ENCODE measurements at places on chromosomes 1 and 21. TPM values are rescaled to one million over a fixed set of nuclear protein-coding genes. Genes with fewer than 3 reads are reported as not detected.
A peak's percentile ranks its signal among the peaks of the same experiment; 100 is the strongest.

DNA sequence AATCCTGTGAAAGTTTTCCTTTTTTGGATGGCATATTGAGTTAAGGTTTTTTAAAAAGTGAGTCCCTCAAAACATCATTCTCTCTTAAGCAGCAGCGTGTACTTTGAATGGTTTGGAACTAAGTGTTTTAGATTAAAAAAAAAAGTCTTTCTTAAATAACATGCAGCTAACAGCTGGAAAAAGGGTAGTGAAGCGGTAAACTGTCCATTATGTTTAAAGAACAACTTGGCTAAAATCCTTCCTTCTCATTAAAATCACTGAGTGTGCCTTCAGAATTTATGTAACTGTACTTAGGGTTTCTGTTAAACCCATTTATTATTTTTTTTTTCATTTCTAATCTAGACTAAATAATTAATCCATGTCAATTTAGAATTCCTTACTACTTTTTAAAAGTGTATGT is 254.2 kb upstream of the ADAMTS5 start:
- no peaks in the 10 kb centered on the region for H3K27me3 ChIP-seq
- no peaks in the 10 kb centered on the region for H3K36me3 ChIP-seq
- DNase-seq, result no peak
- no peak overlapping the region for H3K4me3 ChIP-seq
- H3K27ac ChIP-seq, result no peak overlapping the region

DNA sequence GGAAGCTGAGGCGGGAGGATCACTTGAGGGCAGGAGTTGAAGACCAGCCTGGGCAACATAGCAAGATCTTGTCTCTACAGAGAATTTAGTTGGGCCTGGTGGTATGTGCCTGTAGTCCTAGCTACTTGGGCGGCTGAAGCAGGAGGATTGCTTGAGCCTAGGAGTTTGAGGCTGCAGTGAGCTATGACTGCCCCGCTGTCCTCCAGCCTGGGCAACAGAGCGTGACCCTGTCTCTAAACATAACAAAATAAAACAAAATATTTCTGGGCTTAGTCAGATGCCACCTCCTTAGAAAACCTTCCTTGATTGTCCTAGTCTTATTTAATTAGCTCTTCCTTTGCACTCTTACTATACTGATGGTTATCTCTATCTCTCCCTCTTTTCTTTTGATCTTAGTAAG is 8.5 kb downstream of the TGFB2 start:
- peaks cover 50% of the 10 kb centered on the region for H3K4me1 ChIP-seq
- no peak overlapping the region for H3K4me3 ChIP-seq
- H3K27me3 ChIP-seq, result no peaks in the 10 kb centered on the region
- H3K27ac ChIP-seq, result no peak overlapping the region
- DNase-seq, result no peak

- H3K4me1 ChIP-seq, result peaks cover 30% of the 10 kb centered on the region
- no peak overlapping the region for H3K4me3 ChIP-seq
- H3K27ac ChIP-seq, result no peak overlapping the region
- no peak for DNase-seq
Measured at GRCh38 chr1:55321942-55322341, 106.8 kb upstream of the USP24 start.

- H3K27me3 ChIP-seq, result no peaks in the 10 kb centered on the region
- H3K27ac ChIP-seq, result no peak overlapping the region
- H3K36me3 ChIP-seq, result no peaks in the 10 kb centered on the region
- no peak for DNase-seq
Measured at GRCh38 chr1:107467286-107467685, 326.4 kb downstream of the NTNG1 start.

- no peaks in the 10 kb centered on the region for H3K36me3 ChIP-seq
- H3K4me1 ChIP-seq, result peaks cover 4% of the 10 kb centered on the region
- H3K4me3 ChIP-seq, result no peak overlapping the region
- peaks cover 12% of the 10 kb centered on the region for H3K27me3 ChIP-seq
- no peak overlapping the region for H3K27ac ChIP-seq
- no peak for DNase-seq
Measured at GRCh38 chr1:16438924-16439323, 1.6 kb upstream of the NECAP2 start.

Gene LCE5A
- total RNA-seq, result not detected

GRCh38 chr1:179353546-179353945 is 12.2 kb upstream of the AXDND1 start:
- H3K4me1 ChIP-seq, result no peaks in the 10 kb centered on the region
- no peak overlapping the region for H3K27ac ChIP-seq
- H3K36me3 ChIP-seq, result no peaks in the 10 kb centered on the region
- H3K4me3 ChIP-seq, result no peak overlapping the region
- DNase-seq, result no peak

DNA sequence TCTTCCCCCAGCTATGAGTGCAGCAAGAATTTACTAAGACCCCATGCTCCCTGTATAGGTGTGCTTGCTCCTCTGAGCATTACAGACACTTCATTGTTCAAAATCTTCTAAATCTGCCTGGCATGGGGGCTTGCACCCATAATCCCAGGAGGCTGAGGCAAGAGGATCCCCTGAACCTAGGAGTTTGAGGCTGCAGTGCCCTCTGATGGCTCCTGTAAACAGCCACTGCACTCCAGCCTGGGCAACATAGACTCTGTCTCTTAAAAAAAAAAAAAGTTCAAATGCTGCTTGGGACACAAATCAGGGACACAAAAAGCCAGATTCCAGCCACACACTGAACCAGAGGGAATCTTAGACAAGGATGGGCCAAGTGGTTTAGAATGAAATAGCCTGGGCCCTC is 3.4 kb upstream of the ACOT7 start:
- no peak overlapping the region for H3K27ac ChIP-seq
- no peak for DNase-seq
- H3K4me3 ChIP-seq, result no peak overlapping the region

DNA sequence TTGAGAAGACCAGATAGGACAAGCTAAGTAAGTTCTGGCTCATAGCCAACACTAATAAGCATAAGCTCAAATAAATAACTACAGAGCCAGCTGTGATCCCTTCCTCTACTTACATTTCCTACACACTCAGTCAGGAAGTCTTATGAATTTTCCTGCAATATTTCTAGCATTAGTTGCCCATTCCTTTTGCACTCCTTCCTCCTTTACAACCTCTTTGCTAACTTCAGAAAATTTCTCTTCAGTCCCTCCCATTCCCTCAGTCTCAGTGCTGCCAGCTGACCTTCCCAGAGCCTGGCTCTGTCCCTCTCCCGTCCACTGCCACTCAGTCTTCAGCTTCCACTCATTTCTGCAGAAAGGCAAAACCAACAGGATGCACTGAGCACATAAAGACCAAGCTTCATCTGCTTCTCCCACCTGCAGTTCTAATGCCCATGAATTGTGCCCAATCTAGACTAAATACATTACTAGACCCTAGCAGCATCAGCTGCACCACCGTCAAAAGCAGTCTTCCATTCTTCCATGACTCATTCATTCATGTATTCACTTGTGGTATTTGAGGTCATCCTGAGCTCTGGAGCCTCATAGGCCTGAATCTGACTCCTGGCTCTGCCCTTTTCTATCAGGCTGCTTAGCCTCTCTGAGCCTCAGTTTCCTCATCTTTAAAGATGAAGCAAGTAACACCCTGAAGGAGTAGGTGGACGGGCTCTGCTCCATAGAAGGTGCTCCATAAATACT is 54.6 kb upstream of the SIPA1L2 start:
- no peak overlapping the region for H3K4me3 ChIP-seq
- DNase-seq, result no peak
- H3K27me3 ChIP-seq, result no peaks in the 10 kb centered on the region
- H3K4me1 ChIP-seq, result no peaks in the 10 kb centered on the region
- no peak overlapping the region for H3K27ac ChIP-seq
- H3K36me3 ChIP-seq, result no peaks in the 10 kb centered on the region

Gene FNBP1L
- 81.8 TPM for total RNA-seq

GRCh38 chr1:184507604-184508280 is 120.9 kb downstream of the C1orf21 start:
- H3K27ac ChIP-seq, result no peak overlapping the region
- peaks cover 3% of the 10 kb centered on the region for H3K36me3 ChIP-seq
- H3K4me1 ChIP-seq, result peaks cover 18% of the 10 kb centered on the region

DNA sequence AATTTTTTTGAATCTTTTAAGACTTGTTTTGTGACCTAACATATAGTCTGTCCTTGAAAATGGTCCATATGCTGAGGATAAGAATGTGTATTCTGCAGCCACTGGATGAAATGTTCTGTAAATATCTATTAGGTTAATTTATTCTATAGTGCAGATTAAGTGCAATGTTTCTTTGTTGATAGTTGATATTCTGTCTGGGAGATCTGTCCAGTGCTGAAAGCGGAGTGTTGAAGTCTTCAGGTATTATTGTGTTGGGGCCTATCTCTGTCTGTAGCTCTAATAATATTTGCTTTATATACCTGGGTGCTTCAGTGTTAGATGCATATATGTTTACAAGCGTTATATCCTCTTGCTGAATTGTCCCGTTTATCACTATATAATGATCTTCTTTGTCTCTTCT is 7.7 kb upstream of the KLHL12 start:
- no peak for DNase-seq
- no peak overlapping the region for H3K27ac ChIP-seq
- H3K4me3 ChIP-seq, result no peak overlapping the region
- H3K4me1 ChIP-seq, result no peaks in the 10 kb centered on the region
- peaks cover 16% of the 10 kb centered on the region for H3K27me3 ChIP-seq
- H3K36me3 ChIP-seq, result no peaks in the 10 kb centered on the region

Gene PDZK1IP1
- not detected for total RNA-seq

Gene KCNK1
- 12.8 TPM for total RNA-seq

DNA sequence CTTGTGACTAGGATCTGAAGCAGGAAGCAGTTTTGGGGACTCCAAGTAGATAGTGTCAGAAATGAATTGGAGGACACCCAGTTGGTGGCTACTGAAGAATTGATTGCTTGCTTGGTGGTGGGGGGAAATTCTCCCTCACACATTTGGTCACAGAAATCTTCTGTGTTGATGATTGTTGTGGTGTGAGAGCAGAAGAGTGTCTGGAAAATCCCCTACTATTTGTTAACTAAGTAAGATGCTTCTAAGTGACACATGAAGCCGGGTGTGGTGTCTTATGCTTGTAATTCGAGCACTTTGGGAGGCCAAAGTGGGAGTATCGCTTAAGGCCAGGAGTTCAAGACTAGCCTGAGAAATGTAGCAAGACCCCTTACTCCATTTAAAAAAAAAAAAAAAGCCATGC is 22.5 kb upstream of the IPP start:
- no peaks in the 10 kb centered on the region for H3K27me3 ChIP-seq
- H3K36me3 ChIP-seq, result no peaks in the 10 kb centered on the region
- no peak overlapping the region for H3K4me3 ChIP-seq

Gene CASP9
- 18.6 TPM for total RNA-seq

GRCh38 chr1:67307251-67308060 is at the start of gene IL12RB2:
IL12RB2 (plus strand) TSS chr1:67307873; CDS start chr1:67320369, 12,496 bp downstream.
- peaks cover 55% of the 10 kb centered on the region for H3K27me3 ChIP-seq
- H3K27ac ChIP-seq, result no peak within 1 kb of the TSS
- no peaks in the 10 kb centered on the region for H3K36me3 ChIP-seq
- peak within 1 kb of the TSS; percentile 87 for H3K4me3 ChIP-seq
- peak; percentile 36 for DNase-seq

Gene OR2G3
- total RNA-seq, result not detected

DNA sequence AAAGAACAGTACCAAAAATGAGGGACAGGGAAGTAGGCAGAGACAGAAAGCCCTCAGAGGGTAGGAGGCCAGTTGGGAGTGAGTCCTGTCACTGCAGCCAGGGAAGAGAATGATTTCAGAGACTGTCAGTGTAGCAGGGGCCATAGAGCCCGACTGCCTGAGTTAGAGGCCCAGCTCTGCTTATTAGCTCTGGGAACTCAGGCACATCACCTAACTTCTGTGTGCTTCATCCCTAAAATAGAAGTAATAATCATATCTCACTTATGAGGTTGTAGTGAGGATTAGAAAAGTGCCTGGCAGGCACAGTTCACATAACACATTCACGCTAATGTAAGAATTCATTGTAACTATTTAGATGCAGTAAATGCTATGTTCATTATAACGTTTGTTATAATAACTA is 18.3 kb downstream of the NPL start:
- no peak overlapping the region for H3K4me3 ChIP-seq
- no peak overlapping the region for H3K27ac ChIP-seq
- DNase-seq, result no peak

DNA sequence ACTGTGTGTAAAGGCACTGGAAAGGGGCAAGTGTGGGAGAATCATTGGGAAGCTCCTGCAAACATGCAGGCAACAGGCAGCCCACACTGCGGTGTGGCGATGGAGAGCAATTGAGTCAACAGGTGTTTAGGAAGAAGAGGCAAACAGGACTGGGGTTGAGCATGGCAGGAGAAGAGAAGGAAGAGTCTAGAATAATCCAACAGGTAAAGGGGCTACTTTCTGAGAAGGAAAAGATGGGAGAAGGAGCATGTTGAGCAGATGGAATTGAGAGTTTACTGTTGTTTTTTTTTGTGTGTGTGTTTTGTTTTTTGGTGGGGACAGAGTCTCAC is 4.2 kb downstream of the DOP1B start:
- peaks cover 16% of the 10 kb centered on the region for H3K27me3 ChIP-seq
- no peaks in the 10 kb centered on the region for H3K36me3 ChIP-seq
- peak overlapping the region; percentile 19 for H3K27ac ChIP-seq
- no peak for DNase-seq

DNA sequence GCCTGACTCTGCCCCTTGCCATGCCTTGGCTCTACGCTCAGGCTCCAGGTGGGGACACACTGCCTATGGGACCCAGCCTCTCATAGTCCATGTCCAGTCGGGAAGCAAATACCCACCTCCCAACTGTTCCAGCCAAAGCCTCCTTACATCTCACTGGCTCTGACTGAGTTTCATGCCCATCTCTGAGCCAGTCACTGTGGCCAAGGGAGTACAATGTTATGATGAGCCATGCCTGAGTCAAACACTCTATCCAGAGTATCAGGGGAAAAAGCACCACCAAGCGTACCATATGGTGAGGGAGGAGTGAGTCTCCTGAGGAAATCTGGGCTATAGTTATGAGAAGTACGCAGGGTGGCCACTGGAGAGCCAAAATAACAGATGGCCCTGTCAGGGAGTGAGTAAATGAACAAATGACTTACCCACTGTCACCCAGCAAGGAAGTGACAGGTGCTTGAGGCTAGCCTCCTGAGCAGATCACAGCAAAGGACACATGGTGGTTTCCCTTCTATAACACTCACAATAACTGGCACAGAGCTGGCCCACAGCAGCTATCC is 236.6 kb upstream of the GJB5 start:
- H3K27ac ChIP-seq, result no peak overlapping the region
- peaks cover 10% of the 10 kb centered on the region for H3K27me3 ChIP-seq
- H3K36me3 ChIP-seq, result no peaks in the 10 kb centered on the region
- DNase-seq, result no peak
- no peaks in the 10 kb centered on the region for H3K4me1 ChIP-seq

Gene ACTN2
- total RNA-seq, result 3.5 TPM

- no peak for DNase-seq
- H3K27ac ChIP-seq, result no peak overlapping the region
Measured at GRCh38 chr1:14811573-14811972, 213.1 kb downstream of the KAZN start.

Gene HRNR
- not detected for total RNA-seq
